ENCODE measurements at places on chromosomes 11 and 22.

DNA sequence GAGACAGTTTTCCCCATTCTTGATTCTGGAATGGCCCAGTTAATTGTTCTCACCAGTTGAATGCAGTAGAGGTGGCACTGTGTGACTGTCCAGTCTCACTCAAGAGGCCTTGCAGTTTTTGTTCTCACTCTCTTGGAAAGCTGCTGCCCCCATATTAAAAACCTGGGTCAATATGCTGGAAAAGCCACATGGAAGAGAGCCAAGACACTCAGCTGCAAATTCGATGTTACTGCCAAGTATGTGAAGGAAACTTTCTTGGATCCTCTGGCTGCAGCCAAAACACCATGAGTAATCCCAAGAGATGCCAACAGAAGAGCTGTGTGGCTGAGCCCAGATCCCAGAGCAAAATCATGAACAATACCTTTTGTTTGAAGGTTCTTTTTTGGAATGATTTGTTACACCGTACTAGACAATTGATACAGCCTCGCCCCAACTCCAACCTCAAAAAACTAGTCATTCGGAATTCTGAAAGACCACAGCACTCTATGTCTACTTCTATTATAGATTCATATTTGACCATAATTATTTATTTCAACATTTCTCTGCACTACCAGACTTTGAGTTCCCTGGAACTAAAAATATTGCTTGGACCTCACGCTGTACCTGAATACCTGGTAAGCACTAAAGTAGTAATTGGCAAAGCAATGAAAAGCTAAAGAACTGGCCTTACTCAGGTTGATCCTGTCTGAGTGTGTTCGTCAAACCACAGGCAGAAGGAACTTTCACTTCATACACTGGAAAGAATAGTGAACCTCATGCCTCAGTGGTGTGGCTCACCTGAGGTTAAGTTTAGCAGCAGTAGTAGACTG, 378.8 kb downstream of the ETS1 start:
- DNase-seq = no peak

GRCh38 chr11:43367382-43368178, 8.9 kb downstream of the TTC17 start:
- DNase-seq = no peak

GRCh38 chr11:106594751-106595351, 423.4 kb downstream of the GUCY1A2 start:
- no peak for DNase-seq

GRCh38 chr11:8098879-8099278, 17.9 kb downstream of the TUB start:
- DNase-seq = no peak

- no peak for DNase-seq
Measured at GRCh38 chr11:44763121-44763820, 36.5 kb downstream of the TSPAN18 start.

GRCh38 chr11:111923951-111924350, 5.2 kb downstream of the C11orf52 start:
- no peak for DNase-seq

GRCh38 chr11:106077609-106078455, at the start of gene AASDHPPT:
TSS of gene AASDHPPT (plus strand) at chr11:106077662. CDS start at chr11:106077711, 49 bp downstream.
- DNase-seq = no peak

DNA sequence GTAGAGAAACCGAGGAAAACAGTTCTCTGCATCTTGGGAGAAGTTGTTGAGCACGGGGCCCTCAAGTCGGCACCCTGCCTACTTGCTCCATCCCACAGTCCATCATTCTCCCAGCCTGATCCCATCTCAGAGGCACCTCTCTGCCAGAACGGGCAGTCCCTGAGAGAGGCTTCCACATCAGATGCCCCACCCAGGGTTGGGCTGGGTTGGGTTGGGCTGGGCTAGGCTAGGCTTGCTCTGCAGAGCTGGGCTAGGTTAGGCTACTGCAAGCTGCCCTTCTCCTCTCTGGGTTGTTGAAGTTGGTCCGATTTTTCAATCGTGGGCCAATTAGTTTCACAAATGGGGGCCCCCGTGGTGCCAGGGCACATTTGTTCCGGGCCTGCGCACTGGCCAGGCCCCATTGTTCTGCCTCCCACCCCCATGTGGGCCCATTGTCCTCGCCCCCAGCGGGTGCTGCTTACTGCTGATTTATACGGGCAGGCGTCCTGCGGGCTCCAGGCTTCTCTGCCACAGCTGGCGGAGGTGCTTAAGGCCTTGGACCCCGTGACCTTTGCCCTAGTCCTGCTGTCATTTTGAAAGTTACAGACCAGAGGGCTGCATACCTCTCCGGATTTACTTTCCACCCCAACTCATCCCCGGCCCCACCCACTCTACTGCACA, 63.7 kb upstream of the NNMT start:
- no peak for DNase-seq

- DNase-seq = no peak
Measured at GRCh38 chr11:4619514-4619913, 11.5 kb upstream of the TRIM68 start.

DNA sequence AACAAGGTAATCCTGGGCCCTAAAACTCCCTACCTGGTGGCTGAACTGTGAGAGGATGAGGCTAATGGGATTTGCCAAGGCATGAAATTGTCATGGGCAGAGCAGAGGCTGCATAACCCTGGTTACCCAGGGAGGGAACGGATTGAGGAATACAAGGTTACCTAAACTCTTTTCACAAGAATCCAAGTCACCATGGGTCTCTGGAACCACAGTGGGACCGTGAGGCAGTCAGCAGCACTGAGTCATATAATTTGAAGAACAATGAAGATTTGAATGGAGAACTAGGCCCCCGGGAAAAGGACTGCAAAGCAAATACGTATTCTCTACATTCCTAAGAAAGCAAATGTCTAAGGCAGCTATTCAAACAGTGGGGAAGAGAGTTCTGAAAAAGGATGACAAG, 19.8 kb downstream of the CAT start:
- no peak for DNase-seq

DNA sequence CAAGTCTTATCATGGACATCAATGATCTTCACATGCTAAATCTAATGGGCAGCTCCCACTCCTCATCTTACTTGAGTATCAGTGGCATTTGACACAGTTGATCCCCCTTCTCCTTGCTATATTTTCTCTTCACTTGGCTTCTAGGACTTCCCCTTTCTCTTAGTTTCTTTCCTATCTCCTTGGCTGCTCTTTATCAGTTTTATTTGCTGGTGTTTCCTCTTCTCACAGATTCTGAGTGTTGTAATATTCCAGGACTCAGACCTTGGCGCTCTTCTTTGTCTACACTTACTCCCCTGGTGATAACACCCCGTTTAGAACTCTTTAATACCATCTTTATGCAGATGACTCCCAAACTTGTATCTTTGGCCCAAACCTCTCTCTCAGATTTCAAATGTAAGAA, 33.9 kb upstream of the RASSF10 start:
- no peak for DNase-seq

- DNase-seq = no peak
Measured at GRCh38 chr11:133712051-133712560, 133.2 kb downstream of the SPATA19 start.

GRCh38 chr22:22935546-22936157, 48.0 kb downstream of the IGLL5 start:
- peak; percentile 2 for DNase-seq
